NCI-H2107 (cell line): ENCODE measurements at places on chromosomes 7 and 10.
A peak's percentile ranks its signal among the peaks of the same experiment; 100 is the strongest.

- DNase-seq = no peak
Observed at GRCh38 chr7:24050991-24051560, 232.9 kb upstream of the NPY start.

DNA sequence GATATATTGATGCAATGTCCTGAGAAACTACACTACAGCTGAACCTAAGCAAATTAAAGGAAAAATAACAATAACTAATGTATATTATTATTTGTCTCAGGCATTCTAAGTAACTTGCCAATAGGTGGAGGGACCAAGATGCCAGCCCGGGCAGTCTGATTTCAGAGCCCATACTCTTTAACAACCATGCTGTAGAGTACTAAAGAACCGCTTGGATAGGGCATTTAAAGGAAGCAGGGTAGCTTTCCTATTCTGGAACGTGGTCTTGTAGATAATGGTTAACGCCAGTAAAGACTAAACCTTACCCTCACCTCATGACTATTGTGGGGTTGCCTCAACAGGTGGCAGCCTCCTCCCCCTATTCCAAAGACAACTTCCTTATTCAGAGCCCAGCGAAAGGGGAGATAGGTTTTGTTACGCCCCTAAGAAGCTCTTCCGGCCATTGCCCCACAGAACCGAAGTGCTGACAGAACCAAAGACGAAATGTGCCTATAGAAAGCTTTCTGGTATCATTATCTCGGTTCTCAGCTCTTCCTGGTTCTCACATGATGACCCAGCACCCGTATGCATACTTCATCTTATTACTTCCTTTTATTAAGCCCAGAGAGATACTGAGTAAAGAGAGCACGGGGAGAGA, 707 bp upstream of the C1GALT1 start:
- peak; percentile 19 for DNase-seq

DNA sequence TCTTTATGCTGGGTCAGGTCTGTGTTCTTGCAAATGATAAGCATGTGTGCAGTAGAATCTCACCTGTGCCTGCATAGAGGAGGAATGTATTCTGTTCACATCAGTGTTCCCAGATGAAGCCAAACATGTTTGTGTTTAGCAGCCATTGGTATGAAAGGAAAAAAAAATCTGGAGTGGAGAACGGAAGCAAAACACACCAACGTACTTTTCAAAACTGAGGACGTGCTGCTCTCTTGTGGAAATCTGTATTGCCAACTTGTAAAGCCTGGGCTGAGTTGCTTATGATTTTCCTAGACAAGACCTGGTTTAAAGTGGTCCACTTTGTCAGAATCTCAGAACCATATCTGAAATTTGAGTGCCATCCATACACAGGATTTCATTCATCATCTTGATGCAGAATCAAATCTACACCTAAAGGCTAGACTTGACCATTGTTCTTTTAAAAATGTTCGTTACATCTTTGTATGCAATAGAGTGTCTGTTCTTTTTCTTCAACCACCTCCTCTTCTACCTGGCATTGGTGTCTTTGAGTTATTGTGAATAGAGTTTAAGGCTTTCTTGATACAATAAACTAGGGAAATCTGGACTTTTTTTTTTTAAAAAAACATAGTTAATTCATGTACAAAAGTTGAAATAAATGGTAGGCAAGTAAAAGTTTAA, 367.7 kb downstream of the PHF14 start:
- DNase-seq = peak; percentile 16

- no peak for DNase-seq
Observed at GRCh38 chr10:96606946-96607345, 20.1 kb upstream of the TM9SF3 start.

GRCh38 chr10:127135844-127136577, 60.4 kb downstream of the INSYN2A start:
- DNase-seq = no peak

GRCh38 chr10:59007307-59008025, 169.0 kb upstream of the PHYHIPL start:
- DNase-seq = no peak

DNA sequence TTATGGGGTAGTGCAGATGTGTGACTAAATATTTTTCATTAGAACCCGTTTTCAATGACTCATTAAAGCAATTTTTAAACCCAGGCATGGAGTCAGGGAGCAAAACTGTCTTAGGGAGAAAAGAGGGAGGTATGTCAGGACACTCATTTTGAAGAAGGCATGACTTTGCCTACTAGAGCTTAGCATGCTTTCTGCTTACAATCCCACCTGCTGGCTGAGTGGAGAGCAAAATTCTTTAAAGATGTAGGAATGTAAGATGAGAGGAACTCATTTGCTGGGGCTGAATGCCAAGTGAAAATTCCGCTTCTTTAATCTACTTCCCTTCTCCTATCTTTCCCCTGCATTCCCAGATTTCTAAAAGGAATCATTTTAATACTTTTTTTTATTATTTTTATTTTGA, 232.6 kb downstream of the GALNT17 start:
- no peak for DNase-seq

GRCh38 chr7:9557853-9558252, 1124.4 kb downstream of the NXPH1 start:
- no peak for DNase-seq

GRCh38 chr7:70154521-70155180, 556.4 kb downstream of the AUTS2 start:
- DNase-seq = no peak

GRCh38 chr7:6165075-6165474, 107.3 kb downstream of the CYTH3 start:
- DNase-seq = no peak

DNA sequence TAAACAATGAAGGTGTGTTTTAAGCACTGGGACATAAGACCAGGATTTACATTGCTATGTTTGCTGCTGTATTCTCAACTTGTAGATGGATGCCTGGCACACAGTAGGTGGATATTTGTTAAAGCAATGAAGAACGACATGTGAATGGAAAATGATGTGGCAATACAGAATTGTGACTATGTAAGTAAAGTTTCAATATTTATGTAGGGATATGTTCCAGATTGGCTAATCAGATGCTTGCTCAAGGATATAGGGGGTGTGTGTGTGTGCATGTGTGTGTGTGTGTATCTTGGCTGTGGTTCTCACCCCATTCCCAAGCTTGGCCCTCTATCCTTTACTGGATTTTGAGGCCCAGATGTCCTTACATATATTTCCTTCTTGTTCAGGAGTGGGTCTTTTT, 42.7 kb upstream of the LAMB1 start:
- no peak for DNase-seq

GRCh38 chr10:3853016-3853415, 68.0 kb upstream of the KLF6 start:
- no peak for DNase-seq

DNA sequence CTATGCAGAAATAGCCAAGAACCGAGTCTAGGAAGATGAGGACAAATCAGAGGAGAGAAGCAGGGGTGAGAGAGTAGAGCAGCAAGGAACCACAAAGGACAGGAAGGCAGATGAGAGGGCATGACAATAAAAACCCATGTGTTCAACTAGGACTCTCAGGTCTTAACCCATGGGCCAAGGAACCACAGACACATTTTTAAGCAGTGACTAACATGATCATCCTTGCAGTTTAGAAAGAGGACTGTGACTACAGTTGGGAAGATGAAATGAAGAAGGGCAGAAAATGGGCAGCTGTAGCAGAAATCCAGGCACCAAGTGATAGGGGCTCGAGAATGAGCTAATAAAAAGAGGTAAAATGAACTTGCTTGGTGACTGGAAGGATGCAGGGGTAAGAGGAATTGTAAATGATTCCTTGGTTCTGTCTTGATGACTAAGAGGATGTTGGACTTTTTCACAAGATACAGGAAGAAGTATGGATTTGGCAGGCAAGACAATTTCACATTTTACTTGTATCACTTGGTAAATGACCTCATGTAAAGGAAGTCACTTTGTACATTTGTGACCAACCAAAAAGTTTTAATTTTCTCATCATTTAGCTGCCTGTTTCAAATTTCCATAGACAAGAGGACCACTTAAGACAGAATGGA, 22.8 kb downstream of the SGMS1 start:
- DNase-seq = no peak

- DNase-seq = no peak
Observed at GRCh38 chr10:77940627-77941026, 14.1 kb upstream of the DLG5 start.

GRCh38 chr10:74025380-74025978, 27.6 kb downstream of the VCL start:
- DNase-seq = no peak
